SK-N-MC (cell line): ENCODE measurements at places on chromosomes 13 and 19.

GRCh38 chr19:16571822-16572331 lies 338 bp downstream of the SLC35E1 start:
- DNase-seq: no peak

- DNase-seq: no peak
Measured at GRCh38 chr13:24614306-24615080, 65.7 kb upstream of the ATP12A start.

GRCh38 chr13:104357672-104358354 lies 1291.6 kb upstream of the SLC10A2 start:
- DNase-seq: no peak

GRCh38 chr13:32330441-32330840 lies 15.1 kb downstream of the BRCA2 start:
- no peak for DNase-seq

GRCh38 chr13:112218416-112218815 lies 151.5 kb downstream of the SOX1 start:
- DNase-seq: no peak

DNA sequence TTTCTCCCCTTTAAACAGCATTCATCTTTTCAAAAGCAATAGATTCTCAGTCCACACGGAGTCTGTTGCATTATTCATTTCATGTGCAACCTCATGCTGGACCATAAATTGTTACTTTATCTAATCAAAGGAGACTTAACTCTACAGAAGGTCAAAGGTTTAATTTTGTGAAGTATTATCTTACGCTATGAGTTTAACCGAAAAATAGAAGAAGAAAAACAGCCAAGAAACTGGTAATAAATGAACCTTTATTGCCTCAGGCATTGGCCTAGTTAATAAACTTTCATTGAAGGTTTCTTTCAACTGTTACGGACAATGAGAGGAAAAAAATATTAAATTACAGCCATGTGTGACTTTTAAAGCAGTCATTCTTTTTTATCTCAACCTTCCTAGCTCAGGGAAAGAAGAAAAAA lies 223.6 kb downstream of the DACH1 start:
- DNase-seq: no peak

DNA sequence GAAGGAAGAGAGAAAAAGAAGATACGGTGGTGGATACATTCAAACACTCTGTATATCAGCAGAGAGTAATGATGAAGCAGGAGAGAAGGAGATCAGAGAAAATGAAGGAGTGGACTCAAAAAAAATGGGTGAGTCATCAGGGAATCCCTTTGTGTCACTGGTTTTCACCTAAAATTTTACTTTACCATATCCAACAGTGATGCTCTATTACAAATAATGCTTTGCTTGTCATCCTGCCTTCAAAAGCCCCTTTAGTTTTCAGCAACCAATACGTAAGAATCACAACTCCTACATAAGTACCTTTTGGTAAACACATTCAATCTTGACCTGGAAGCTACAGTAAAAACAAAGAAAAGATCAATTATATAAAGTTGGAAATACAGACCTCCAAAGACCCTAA lies 88.8 kb downstream of the ENOX1 start:
- no peak for DNase-seq

GRCh38 chr19:34994643-34995541 lies 5.2 kb upstream of the GRAMD1A start:
- no peak for DNase-seq

- DNase-seq: no peak
Measured at GRCh38 chr13:23159205-23159759, 21.5 kb upstream of the SGCG start.

GRCh38 chr13:85601526-85601925 lies 197.7 kb downstream of the SLITRK6 start:
- DNase-seq: no peak

DNA sequence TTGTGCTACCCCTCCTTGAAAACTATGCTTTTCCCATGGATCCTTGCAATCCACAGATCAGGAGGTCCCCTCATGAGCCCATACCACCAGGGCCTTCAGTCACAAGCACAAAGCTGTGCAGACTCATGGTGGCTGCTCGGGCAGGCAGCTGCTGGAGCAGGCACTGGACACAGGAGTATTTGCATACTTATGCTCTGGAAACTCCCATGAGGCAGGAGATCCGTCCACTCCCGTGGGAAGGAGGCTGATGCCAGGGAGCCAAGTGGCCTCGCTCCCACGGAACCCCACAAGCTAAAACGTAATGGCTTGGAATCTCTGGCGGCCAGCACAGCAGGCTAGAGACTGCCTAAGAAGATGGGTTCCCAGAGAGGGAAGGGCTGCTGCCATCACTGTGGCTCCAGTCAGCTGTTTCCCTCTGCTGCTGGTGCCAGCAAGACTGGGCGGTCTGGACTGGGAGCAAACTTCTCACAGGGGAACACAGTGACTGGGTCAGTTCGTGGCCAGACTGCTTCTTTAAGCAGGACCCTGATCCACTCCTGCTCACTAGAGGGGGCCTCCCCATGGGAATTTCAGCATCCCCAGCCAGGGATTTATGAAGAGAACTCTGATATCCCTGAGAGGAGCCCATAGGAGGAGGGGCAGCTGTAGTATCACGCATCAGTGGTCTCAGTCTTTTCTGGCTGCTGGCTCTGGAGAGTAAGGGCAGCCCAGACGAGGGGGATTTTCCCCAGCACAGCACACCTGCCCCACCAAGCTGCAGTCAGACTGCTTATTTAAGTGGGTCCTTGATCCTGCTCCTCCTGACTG lies 370.3 kb upstream of the ATXN8OS start:
- no peak for DNase-seq

- no peak for DNase-seq
Measured at GRCh38 chr19:575527-576506, 3.4 kb downstream of the BSG start.

DNA sequence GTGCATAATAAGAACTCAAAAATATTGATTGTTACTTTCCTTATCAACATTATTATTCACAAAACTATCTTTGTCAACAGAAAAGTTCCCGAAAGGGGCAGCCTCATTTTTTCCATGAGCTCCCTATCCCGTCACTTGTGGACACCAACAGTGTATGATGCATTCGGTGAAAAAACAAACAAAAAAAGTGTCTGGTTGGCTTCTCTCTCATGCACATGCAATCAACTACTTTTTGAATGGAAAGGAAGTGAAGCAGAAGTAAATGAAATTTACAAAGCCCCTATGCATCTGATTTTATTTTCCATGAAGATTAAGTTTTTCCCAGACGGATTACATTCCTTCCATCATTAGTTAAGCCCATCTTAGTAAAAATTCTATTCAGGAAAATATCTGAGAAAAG lies 526.9 kb downstream of the RFC3 start:
- DNase-seq: no peak

DNA sequence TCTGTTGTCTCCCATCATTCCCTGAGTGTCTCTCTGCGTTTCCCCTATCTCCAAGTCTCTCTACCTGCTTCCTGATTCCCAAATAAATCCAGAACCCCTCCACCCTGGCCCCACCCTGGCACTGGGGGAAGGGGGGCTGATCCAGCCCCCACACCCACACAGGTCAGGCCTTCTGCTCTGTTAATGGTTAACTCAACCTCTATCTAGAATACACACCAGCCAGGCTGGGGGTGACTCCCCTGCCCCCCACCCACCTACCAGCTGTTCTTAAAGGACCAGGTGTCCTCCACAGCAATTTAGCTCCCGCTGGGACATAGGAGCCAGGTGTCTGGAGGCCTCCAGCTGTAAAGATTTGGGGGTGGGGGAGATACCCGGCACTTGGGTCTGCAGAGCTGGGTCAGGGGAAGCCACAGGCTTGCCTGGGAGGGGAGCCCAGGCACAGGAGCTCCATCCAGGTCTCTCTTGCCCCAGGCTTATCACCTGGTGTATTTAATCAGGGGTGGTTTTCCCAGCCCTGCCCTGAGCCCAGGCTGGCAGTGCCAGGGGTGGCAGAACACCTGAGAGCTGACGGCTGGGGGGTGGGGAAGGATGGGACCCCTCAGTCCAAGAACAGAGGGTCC lies 3.9 kb downstream of the IRF2BP1 start:
- DNase-seq: no peak

DNA sequence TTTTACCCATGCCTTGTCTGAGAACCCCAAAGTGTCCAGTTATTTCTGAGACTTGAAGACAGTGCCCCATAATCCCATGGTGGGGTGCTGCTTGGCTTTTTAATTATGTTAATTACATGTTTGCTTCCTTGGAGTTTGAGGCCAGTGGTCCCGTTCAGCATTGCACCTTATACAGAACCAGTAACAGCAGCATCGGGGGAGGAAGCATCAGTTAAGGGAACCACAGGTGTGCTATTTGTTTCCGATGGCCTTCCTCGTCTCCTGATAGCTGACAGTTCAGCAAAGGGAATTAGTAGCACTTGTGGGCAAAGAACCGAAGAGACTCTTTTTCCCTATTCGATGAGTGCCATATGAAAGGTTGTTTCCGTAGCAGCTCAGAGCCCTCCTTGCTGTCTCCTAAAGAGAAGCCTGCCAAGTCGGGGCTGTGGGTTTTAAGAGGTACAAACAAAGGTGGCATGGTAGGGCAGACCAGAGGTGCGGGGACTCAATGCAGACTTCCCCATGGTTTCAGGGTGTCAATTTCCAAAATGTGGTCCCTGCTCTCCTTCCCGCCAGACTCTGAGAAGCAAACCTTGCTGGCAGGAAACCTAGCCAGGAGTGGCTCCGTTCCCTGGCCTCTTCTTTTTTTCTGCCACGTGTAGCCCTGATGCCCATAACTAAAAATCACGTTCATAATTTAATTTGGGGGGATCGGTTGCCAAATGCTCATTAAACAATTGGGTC lies 225.2 kb upstream of the TSHZ3 start:
- no peak for DNase-seq

GRCh38 chr13:59880468-59880867 lies 283.3 kb downstream of the DIAPH3 start:
- DNase-seq: no peak

DNA sequence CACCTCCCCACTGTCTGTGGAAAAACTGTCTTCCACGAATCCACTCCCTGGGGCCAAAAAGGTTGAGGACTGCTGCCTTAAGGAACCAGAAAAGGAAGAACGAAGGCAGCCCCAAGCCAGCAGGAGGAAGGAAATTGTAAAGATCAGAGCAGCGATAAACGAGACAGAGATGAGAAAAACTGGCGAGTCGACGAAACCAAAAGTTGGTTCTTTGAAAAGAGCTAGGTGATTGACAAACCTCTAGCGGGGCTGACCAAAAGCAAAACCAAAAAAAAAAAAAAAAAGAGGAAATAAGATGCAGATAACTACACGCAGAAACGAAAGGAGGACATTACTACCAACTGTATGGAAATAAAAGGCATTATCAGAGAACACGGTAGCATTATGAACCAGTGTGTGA lies 76.9 kb downstream of the GADD45B start:
- DNase-seq: peak; percentile 76

GRCh38 chr19:16625163-16625958 lies 2.6 kb downstream of the MED26 start:
- DNase-seq: no peak

DNA sequence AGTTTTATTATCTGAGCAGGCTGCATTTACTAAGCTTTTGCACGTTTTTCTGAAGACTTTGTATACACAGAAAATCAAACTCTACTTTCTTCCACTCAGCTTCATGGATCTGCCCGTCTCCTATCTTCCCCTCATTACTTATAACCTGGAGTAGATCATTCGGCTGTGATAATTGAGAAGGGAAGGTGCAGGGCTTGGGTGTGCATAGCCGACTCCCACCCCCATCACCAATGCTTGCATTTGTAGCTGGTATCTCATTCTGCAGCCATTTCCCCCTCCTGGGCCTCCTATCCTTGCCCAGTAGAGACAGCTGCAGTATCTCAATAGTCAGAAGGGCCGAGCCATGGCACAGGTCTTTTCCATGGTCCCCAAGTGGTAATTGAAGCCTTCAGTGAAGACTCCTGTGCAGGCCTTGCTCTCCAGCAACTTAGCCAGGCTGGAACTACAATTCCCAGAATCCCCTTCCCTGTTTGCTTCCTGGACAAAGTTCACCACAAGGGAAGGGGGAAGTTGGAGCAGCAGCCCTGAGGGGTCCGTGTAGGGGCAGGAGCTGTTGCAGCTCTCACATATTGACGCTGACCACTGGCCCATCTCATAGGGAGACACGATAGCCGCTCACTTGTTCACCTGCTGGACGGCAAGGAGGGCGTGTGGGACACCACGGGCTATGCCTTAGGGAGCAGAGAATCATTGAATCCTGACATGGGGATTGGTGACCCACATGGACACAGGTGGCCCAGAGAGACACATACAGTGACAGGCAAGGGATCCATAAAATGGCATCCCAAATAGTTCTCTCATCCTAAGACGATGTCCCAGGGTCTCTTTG lies 2.1 kb upstream of the SIGLEC8 start:
- no peak for DNase-seq

GRCh38 chr13:28058866-28059613 lies 41.3 kb downstream of the FLT3 start:
- no peak for DNase-seq

DNA sequence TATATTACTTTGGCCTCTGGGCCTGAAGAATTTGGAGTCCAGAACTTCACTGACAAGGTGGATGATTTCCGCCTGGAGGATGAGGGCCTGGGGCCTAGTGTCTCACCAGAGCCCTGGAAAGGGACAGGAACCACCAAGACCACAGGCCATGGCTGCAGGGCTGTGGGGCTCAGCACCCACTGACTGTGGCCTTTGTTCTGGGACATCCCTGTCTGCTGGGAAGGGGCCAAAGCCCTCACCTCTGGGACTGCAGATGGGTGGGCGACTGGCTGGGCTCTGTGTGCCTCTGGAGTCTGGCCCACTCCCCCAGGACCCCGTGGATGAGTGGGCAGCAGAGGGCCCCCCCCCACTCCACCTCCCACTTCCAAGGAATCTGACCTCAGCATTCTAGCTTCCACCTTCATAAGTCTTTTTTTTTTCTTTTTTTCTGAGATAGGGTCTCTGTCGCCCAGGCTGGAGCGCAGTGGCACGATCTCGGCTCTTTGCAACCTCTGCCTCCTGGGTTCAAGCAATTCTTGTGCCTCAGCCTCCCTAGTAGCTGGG lies 20.3 kb downstream of the CHST8 start:
- DNase-seq: no peak

GRCh38 chr13:70662231-70662940 lies 554.1 kb upstream of the KLHL1 start:
- no peak for DNase-seq

DNA sequence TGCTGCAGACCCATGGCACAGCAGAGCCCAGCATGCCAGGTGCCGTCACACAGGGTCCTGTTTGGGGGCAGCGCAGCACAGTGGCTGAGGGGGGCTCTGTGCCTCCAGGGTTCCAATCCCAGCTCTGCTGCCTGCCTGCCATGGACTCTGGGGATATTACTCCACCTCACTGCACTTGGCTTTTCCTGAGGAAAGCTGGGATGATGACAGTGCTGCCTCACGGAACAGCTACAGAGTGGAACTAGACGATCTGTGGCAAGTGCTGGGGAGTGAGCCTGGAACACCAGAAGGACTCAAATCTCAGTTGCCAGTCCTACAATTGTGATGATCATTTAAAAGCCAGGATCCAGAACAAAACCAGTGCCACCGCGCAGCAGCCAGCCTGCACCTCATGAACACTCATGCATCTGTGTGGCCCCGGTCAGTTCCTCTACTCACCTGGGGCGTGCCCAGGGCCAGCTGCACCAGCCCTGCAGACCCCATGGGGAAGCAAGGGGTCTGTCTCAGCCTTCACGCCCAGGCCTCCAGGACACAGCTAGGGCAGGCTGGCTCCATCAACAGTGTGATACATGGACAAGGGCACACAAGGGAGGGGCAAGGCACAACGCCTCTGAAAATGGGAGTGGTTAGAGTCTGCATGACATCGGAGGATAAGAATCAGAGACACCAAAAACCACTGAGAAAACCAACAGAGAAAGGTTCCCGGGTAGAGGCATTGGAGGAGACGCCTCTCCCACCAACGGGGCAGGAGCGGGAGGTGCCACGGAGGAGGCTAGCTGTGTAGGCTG lies 55.2 kb downstream of the ATP7B start:
- no peak for DNase-seq
